ENCODE measurements at places on chromosomes 12 and 14. TPM values are rescaled to one million over a fixed set of nuclear protein-coding genes. Genes with fewer than 3 reads are reported as not detected.

- no peak for ATAC-seq
Measured at GRCh38 chr14:65211341-65211987, 109.1 kb upstream of the MAX start.

AICDA gene
- not detected for total RNA-seq

DNA sequence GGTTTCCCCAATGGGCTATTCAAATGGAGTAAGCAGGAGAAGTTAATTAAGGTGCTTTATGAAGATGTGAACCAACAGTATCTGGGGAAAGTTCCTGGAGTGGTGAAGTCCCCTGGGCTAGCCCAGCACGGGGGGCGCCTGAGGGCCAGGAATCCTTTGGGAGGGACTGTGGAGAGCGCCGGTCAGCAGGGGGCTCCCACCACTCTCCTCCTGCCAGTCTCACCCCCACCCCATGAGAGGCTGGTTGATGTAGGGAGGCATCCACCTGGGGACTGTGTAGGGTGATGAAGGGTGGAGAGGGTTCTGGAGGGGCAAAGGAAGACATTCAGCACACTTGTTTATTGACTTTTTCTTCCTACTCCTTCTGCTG, 4.4 kb downstream of the CEBPE start:
- ATAC-seq: no peak

GRCh38 chr12:93784339-93785086, 107.3 kb downstream of the CRADD start:
- peak; percentile 87 for ATAC-seq

DNA sequence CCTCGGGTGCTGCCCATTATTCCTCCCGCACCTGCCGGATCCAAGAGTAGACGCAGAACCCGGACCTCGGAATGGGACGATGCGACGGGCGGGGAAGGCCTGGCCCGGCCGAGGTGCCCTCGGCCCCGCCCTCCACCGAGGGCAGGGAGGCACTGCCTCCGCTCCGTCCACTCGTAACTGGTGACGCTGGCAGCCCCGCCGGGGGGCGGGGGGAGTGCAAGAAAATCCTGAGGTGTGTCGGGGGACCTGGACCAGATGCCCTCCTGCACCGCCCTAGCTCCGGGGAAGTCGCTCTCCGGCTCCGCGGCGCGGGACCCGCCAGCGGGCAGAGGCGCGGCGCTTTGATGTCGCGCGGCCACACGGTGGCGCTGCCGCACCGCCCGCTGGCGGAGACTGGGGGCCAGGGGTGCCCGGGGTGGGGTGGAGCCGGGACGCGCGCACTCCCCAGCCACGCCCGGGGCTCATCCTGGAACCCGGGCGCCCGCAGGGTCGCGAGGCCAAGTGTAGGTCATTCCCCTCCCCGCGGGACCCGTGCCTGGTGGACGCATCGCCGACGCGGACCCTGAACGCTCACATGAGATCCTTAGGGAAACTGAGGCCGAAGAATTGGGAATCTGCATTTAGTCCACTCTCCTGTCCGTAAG, 202.8 kb downstream of the TTC8 start:
- ATAC-seq: peak; percentile 77

STAC3 gene
- total RNA-seq: 0.32 TPM

HVCN1 gene
- total RNA-seq: 12.0 TPM

- no peak for ATAC-seq
Measured at GRCh38 chr12:58889557-58889956, 30.7 kb downstream of the LRIG3 start.

GRCh38 chr12:43444940-43445564, 107.0 kb downstream of the ADAMTS20 start:
- ATAC-seq: no peak

GRCh38 chr14:52266179-52266578, 1.3 kb upstream of the PTGDR start:
- peak; percentile 79 for ATAC-seq

GPRC5D gene
- not detected for total RNA-seq

DNA sequence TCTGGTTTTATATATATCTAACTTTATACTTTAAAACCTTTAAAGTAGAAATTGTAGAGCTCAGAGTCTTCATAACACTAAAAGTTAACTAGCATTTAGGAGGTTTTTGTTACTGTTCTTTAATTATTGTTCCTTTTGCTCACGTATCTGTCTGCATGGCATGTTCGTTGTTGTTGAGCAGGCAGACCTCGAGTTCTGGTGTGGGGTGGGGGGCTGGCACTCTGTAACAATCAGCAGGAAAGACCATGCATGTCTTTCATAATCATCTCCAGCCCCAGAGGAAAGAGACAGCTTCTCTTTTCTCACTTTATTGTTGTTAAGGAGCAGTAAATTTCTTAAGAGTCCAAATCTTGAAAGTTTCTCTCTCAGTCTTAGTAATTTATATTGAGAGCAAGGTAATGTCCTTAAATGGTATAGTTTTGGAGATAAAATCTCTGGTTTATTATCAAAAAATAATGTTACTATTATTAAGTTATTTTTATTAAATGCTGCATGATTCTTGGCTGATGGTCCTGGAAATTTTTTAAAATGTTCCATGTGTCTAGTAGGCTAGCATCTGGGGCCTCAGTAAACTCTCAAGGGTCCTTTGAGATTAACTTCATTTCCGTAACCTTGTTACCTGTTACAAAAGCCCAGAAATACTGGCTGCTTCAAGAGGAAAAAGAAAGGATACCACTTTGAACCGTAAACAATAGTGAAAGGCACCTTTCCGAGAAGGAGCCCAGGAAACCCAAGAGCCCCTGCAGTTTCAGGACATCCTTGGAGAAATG, 30.3 kb downstream of the CKB start:
- ATAC-seq: no peak

- no peak for ATAC-seq
Measured at GRCh38 chr14:101776344-101776743, 14.8 kb downstream of the PPP2R5C start.

KRT5 gene
- total RNA-seq: 32.7 TPM

DHRS2 gene
- total RNA-seq: not detected

- ATAC-seq: no peak
Measured at GRCh38 chr12:107450541-107450940, 235.1 kb upstream of the PWP1 start.

SCN8A gene
- total RNA-seq: 1.2 TPM

GRCh38 chr12:71449373-71450070, 9.9 kb downstream of the LGR5 start:
- ATAC-seq: no peak

DNA sequence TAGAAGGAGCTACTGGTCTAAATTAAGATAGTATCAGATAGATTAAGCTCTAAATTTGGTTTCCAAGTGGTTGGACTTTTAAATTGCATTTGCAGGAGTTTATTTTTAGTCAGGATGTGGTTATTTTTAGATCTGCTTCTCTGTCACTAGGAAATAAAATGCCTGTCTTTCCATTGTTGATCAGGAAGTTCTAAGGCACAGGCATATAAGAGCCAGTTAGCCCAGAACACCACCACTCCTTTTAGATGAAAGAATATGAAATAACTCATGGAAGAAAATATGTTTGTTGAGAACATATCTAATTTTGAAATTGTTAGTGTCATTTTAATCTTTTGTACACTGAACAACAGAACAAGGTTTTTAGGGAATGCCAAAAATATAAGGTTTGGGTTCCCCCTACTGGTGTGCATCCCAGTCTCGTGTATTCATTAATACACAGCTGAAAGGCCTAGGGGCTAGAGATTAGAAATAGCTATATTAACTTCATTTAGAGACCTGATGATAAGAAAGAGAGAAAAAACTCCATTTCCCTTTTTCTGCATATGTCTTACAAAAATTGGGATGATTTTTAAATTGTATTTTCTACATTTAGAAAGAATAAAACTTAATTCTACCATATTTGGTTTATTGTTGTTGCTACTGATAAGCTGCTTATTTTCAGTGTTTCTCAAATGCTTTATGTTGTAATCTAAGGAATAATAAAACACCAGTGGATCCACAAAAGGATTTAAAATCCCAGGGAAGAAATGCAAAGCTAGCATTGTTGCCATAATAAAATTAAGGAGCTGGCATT, 67.2 kb downstream of the RIC8B start:
- ATAC-seq: peak; percentile 28

TMEM52B gene
- total RNA-seq: not detected

GRCh38 chr14:77730976-77731497, 23.1 kb downstream of the SLIRP start:
- no peak for ATAC-seq

DNA sequence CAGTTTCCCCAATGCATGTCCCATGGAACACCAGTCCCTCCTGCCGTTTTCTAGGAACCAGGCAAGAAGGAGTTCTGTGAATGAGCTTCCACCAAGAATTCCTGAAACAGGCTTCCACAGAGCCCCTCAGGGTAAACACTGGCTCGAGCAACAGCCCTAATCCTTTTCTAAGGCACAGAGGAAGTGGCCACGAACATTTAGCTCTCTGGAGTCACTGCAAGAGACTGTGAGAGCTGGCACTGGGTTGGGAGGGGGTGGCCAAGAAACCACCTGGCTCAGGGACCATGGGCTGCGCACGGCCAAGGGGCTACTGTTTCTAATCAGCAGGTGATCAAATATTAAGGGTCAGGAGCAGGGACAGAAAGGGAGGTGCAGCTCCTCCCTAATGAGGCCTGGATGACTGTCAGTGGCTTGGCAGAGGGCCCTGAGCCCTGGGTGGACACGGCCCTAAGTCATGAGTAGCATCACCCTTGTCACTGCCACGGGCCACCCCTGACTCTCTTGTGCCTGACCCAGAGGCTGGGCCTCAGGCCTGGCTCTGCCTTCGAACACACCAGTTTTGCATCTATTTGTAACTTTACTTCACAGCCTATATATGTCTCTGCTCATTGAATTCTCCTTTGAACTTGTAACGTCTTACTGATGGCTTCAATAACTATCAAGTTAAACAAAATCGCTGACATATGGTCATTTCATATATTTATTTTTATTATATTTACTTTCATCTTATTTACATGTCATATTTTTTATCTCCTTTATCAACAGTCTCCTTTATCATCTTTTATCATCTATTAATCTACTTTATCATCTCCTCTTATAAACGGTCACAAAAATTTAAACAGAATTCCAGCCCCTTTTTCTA, 154.0 kb downstream of the DICER1 start:
- no peak for ATAC-seq

DNA sequence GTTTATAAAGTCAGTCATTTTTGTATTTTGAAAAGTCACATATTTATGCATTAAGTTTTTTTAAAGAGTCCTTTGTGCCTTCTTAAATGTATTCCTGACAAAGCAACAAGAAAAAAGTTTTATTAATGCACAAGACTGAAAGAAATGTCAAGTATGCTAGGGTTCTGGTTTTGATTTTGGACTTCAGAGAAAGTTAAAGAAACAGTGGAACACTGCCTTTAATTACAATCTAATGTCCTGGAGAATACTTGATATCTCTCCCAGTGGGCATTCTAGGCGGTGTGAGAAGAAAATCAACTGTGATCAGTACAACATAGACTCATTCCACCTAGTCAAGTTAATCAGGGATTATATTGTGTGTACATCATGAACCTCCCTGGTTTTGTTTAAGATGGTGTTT, 49.9 kb downstream of the PRICKLE1 start:
- ATAC-seq: no peak

SDSL gene
- total RNA-seq: 1.1 TPM

OR4E2 gene
- not detected for total RNA-seq

- no peak for ATAC-seq
Measured at GRCh38 chr12:94031763-94032162, 116.6 kb upstream of the PLXNC1 start.

GRCh38 chr14:92004062-92004461, 35.8 kb downstream of the TRIP11 start:
- ATAC-seq: no peak

DNA sequence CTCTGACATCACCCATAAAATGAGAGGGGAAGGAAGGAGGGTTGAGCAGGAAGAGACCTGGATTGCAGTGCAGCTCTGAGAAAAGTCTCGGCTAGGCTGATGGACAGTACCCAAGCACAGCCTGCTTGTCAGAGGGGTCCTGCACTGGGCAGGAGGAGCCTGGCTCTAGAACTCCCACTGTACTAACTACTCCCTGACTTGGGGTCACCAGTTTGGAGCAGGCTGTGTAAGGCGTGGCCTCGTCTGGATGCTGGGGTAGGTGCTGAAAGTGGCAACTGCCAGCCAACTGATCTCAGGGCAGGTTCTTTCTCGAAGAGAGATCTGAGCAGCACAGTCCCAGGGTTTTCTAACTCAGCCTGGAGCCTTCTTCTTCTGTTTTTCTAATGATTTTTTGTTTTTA, 176.3 kb downstream of the ATP23 start:
- no peak for ATAC-seq

KRT6C gene
- 17.1 TPM for total RNA-seq

TRAFD1 gene
- total RNA-seq: 37.7 TPM

GRCh38 chr14:32421781-32422180, 92.7 kb downstream of the AKAP6 start:
- ATAC-seq: no peak

DNA sequence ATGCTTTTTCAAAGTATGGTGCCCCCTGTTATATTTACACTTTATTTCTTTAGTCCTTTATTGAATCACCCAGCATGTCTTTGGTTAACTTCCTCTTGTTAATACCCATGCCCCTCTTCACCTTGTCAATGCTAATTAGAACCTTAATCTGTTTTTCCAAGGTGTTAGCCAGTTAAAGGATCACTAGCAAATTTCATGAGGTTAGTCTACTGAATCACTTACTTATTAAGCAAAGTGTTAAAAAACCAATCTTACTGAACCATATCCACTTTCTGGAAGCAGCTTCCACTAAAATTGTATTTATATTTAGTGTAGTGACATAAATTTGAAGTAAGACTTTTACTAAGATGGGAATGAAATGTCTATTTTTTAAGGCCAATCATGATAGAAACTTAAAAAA, 27.9 kb downstream of the TAOK3 start:
- ATAC-seq: no peak

RHEBL1 gene
- not detected for total RNA-seq

GRCh38 chr14:100658181-100658886, 68.4 kb upstream of the DLK1 start:
- no peak for ATAC-seq

SETD1B gene
- 15.5 TPM for total RNA-seq

GRCh38 chr14:86847140-86847539, 1145.8 kb downstream of the GALC start:
- ATAC-seq: no peak

DNA sequence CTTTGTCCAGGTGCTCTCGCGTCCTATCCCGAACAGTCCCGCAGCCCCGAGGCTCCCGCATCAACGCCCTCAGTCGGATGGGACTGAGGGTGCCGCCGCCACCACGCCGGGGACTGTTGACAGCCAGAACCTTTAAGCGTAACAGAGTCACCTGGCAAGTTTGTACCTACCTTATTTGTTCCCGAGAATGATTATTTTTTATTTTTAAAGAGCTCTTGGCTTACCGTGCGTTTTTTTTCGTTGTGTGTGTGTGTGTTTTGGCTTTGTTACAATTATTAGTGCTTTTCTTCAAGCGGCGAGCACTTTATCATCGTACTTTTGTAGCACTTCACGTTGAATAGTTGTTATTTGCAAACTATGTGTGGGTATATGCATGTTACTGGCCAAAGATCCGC, 463 bp downstream of the COA8 start:
- ATAC-seq: no peak

TROAP gene
- total RNA-seq: not detected

IL26 gene
- not detected for total RNA-seq

SMIM41 gene
- total RNA-seq: 12.8 TPM

- ATAC-seq: no peak
Measured at GRCh38 chr12:69397978-69398377, 38.4 kb downstream of the YEATS4 start.

Data from gastroesophageal sphincter (tissue), 4 donors.